ENCODE measurements at places on chromosomes 5 and 9.

DNA sequence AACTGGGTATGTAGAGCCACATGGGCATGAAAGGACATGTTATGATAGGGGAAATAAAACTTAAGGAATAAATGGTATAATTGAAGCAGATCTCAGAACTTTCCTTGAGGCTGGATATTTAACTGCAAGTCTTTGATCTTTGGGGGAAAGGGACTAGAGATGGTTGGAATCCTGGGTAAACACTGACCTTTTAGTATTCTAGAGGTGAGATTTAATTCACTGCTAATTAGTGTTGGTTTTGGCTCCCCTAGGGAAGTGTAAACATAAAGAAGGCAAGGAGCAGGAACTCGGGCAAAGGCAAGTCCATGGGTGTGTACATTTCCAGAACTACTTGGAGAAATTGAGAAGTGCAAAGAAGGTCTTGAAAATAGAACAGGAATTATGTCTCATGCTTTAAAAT lies 16.6 kb downstream of the NIM1K start:
- no peak for DNase-seq

- DNase-seq = no peak
Observed at GRCh38 chr5:147690595-147690994, 91.9 kb downstream of the JAKMIP2 start.

- no peak for DNase-seq
Observed at GRCh38 chr5:171861381-171861780, 75.8 kb downstream of the SMIM23 start.

DNA sequence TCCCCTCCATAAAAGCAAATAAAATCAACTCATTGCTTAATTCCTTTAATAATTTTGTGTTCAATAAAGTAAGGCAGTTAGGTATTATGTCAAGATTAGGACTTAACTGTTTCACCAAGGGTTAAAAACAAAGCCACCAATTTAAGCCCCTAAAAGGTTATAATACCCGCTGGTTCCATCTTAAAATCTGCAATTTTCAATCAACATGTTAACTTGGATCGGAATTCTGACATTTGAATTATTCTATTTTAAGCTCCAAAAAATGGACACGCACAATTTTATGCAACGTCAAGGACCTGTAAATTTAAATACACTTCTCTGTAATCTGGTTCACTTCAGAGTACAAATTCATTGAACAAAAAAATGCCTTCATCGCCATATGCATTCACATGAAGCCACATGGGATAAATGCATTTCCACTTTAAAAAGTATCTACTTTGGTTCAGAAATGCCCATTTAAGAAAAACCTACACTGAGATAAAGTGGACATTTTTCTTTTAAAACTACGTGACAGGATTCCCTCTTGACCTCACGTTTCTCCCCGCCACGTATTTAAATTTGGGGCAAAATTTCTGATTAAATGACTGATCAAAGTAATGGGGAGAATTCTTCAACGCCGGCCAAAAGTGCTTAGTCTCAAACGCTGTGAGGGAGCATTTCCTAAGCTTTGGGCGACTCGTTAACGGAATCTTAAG lies 721 bp downstream of the GIN1 start:
- no peak for DNase-seq

DNA sequence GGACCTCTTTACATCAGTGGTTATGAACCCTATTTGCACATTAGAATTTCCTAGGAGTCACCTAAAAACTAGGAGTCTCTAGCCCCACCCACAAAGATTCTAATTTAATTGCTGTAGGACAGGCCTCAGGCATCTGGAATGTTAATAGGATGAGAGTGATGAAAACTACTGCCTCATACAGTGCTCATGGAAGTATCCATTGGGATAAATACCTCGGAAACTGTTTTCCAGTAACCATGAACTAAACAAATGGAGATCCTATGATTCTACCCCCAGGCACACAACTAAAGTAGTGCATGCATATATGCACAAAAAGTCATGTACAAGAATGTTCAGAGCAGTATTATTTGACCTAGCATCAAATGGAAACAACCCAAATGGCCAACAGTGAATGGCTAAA lies 286.3 kb downstream of the DNAH5 start:
- no peak for DNase-seq

DNA sequence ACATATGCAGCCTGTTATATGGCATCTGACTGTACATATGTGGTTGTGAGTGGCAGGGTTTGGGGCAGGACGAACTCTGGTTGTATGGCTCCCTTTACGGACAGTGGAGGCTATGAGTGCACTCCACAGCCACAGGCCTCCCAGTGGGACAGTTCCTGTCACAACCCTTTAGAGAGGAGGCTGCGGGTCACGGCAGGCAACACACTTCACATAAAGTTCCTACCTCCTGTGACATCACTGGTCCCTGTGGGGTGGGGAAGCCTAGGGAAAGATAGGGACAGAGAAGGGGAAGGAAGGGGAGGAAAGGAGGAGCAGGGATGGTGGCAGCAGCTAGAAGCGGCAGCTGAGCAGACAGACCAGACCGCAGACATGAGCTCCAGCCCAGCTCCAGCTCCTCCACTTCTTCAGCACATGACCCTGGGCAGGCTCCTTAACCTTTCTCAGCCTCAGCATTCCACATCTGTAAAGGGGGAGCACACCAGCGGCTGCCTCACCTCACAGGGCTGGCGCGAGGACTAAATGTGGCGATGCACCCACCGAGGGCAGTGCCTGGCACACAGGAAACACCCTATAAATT lies 27.4 kb upstream of the CORO2A start:
- DNase-seq = no peak

- DNase-seq = no peak
Observed at GRCh38 chr5:61588216-61588615, 256.2 kb downstream of the ZSWIM6 start.

- DNase-seq = no peak
Observed at GRCh38 chr5:175447571-175447970, 3.6 kb upstream of the DRD1 start.

- DNase-seq = no peak
Observed at GRCh38 chr9:110076894-110077725, 130.8 kb downstream of the C9orf152 start.

- no peak for DNase-seq
Observed at GRCh38 chr5:91219091-91219802, 163.9 kb downstream of the ARRDC3 start.

DNA sequence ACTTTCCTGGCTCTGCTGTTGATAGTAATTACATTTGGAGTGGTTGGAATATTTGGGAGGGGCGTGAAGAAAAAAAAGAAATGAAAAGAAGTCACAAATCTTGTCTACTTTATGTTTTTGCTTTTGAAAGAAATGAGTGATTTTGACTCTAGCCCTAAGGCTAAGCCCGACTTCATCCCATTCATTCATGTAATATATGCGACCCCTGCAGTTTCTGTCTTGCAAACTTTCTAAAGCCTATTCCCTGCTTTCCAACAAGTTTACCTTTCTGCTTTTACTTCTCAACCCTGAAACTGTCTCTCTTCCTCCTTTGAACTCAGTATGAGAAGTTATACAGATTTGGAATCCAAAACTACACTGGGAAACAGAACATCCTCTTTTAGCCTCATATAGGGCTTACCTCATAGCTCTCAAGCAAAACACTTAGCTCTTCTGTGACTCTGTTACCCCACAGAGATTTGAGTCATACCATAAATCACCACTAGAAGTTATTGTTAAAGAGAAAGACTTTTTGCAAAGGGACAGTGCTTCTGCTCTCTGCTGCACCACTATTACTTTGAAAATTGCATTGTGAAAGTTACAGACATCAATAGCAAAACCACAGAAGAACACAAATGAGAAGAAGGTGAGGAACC lies 1.6 kb downstream of the CFAP95 start:
- DNase-seq = no peak
